ENCODE measurements at places on chromosomes 5 and 9.

DNA sequence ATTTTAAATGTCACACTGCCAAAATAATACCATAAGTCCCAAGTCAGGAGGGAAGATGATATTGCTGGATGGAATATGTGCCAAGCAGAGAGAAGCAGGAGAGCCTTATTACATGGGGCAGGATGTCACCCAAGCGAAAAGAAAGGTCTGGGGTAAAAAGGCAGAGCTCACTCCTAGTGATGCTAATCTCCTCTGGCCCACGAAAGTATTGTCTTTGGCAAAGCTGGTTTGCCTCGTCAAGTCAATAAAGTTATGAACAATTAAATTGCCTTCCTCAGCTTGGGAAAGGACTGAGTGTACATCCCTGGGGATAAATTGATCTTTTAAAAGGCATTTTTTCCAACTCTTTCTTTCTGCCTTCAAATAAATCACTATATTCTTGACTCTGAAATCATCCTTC lies 220.6 kb downstream of the DMAC1 start:
- DNase-seq = no peak

DNA sequence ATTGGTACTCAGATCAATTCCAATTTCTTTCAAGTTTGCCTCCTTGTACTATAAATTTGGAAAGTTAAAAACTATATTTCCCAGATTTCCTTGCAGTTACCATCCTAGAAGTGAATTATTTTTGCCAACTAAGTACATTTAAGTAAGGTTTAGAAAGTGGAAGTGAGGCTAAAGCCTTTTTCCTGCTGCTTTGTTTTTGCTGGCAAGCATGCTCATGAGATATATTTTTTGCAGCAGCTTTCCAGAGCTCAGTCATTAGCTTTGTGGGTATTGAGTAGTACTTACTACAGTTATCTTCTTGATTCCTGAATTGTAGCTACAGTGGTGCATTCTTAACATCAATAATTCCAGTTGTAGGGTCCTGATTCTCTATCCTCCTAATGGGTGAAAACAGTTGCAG lies 3.5 kb upstream of the BTF3 start:
- no peak for DNase-seq

GRCh38 chr5:22242532-22242931 lies 610.6 kb downstream of the CDH12 start:
- DNase-seq = no peak

DNA sequence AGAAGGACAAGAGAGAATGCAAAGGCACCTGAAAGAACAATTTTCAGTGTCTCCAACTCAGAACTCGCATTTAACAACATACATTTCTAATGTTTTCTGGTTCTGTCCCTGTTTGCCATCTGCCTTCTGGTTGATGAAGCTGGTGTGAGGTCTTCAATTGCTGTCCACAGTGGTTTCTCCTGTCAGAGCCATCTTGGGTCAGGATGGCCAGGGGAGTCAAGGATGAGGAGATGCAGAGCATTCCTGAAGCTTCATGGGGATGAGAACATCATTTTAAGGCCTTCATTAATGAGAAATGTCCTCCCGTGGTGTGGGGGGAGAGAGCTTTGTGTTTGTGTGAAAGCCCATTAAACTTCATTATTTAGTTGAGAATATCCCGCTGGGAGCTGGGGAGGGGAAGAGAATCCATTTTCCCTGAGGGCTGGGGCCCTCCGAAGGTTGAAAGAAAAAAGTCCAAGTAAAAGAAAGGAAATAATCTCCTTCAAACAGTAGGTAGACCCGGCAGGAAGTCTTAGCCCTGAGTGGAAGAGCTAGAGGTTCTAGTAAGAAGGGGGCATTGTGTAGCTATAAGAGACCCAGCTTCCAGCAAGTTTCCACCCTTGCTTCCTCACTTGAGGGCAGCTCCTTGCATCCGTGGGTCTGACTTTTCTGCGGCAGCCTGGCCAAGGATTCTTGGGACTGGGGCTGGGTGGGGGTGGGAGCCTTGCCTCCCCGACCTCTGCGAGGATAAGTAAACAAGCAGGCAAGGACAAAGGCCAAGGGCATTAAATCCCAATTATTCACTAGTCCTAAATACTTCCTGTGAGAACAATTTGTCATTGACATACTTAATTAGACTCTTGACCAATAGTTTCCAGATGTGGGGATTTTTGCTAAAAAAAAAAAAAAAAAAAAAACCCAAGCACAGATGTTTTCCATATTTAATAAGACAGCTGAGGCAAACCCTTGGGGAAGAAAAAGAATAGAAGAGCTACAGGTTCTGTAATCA lies 119.2 kb downstream of the MSX2 start:
- DNase-seq = no peak

GRCh38 chr5:35415309-35415708 lies 185.0 kb upstream of the PRLR start:
- no peak for DNase-seq

DNA sequence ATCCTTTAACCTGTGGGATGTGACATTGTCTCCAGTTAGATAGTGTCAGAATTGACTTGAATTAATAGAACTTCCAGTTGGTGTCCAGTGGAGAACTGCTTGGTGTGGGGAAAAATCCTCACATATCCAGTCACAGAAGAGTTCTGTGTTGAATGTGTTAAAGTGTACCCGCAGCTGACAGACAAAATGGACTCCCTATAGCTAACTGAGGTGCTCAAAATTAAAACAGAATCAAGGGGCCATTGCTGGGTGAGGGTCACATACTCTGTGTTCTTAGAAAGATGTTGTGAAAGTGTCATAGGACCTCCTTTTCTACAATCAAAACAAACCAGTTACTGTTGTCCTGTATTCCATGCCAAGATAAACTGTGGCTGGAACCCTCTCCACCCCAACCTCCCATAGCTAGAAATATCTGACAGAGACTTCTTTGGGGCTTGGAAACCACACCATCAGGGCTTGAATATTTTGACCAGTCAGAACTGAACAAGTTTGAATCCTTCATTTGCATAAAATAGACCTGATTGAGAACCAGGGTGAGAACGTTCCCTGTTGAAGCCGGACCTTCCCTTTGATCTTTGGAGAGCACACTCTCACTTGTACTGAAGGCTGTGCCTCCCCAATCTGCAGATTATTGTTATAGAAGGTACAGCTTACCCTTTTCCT lies 164.0 kb upstream of the ZNF608 start:
- no peak for DNase-seq

DNA sequence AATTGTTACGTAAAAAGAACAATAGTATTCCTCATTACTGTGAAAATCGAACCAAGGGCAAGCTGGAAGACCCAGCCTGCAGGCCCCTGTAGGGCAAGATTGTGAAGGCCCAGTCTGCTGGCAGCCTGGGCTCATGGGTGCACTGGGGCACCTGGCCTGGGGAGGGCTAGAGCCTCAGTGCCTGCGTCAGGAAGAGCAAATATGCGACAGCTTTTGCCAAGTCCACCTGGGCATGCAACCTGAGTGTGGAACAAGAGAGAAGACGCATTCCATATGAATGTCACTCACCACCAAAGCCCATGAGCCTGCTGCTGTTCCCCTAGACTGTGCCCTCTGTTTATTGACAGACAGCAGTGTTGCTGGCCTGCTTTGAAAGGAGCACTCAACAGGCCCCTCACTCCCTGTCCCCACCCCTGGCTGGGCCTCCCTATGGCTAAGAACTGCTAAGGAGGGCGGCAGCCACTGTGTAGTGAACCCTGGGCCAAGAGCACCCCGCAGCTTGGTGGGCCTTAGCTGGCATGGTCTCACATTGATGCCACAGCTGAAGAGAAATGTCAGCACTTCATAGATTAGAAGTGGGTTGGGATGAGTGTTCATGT lies 28.2 kb downstream of the PSD2 start:
- no peak for DNase-seq

- no peak for DNase-seq
Observed at GRCh38 chr5:169801781-169802180, 164.7 kb downstream of the DOCK2 start.

DNA sequence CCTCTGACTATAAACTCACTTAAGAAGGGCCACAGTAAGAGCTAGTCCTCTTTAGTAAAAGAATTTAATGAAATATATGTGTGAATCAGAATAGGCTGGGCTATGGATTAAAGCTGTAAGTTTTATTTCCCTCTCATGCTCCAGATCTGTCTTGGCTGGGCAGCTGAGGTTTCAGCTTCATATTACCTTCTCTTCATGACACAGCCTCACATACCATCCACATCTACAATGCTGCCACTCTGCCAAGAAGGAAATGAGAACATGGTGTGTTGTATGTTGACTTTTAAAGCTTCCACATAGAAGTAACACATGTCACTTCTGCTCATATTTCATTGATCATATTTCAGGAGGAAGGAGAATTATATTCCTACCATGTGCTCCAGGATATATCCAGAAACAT lies 776.0 kb upstream of the ACO1 start:
- DNase-seq = no peak

DNA sequence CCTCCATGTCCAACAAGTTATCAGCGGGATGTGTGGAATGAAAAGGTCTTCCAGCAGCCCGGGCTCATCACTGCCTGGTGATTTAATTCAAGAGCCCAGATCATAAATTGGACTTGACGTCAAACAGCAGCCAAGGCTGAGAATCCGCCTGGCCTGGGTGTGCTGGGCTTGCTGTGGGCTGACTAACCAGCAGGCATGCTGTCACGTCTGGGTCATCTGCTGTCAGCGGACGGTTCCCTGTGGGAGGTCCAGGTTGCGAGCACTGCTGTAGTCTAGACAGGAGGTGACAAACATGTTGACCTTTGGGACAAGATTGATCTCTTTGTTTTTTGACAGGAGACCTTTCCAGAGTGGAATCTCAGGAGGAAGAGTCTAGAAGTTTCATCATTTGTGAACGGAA lies 289.7 kb downstream of the OSTF1 start:
- no peak for DNase-seq

DNA sequence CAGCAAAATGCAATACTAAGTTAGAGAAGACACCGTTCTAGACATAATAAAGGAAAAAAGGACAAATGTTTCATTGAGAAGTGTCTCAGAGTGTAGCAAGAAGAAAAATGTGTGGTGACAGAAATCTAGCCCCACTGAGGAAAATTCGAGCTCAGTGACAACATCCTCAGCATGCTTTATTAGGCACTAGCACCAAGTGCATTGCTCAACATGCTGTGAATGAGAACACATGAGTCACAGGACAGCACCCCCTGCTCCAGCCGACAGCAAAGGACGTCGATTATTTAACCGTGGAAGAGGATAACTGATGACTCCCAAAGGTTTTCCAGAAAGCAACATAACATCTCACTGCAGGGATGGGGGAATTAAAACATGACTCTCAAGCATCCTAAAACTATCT lies 182.7 kb downstream of the GNAQ start:
- no peak for DNase-seq

DNA sequence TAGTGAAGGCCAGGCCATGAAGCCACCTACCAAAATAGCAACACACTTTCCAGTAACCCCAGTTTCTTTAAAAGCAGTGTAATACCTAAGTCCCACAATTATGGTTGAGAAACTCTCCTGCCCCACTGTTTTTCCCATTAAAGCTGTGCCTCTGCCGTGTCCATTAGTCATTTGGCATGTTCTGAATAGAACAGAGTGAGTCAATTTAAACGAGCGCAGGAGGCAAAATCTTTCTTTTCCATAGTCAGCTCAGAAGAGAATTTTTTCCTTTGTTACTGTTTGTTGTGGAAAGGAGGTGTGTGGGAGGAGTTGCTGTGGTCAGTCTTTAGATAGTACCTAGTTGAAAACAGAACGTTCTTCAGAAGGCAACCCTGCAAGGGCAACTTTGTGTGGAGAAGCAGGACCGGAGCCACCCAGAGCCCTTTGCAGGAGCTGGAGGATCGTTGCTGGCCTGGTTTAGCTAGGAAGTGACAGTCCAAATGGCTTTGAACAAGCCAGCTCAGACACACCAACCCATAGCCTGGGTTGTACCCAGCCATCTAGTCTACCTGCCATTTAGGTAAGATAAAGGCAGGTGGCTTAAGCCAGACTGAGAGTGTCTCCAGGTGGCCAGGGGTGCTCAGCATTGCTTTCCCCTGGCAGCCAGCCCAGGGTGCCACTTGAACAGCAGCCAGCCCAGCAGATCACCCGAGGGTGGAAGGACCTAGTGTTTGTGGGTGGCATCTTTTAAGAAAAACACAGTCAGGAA lies 30.4 kb downstream of the GADD45G start:
- peak; percentile 83 for DNase-seq

GRCh38 chr9:75709698-75710097 lies 180.8 kb upstream of the PCSK5 start:
- no peak for DNase-seq

GRCh38 chr5:51544031-51544785 lies 161.0 kb downstream of the ISL1 start:
- no peak for DNase-seq

DNA sequence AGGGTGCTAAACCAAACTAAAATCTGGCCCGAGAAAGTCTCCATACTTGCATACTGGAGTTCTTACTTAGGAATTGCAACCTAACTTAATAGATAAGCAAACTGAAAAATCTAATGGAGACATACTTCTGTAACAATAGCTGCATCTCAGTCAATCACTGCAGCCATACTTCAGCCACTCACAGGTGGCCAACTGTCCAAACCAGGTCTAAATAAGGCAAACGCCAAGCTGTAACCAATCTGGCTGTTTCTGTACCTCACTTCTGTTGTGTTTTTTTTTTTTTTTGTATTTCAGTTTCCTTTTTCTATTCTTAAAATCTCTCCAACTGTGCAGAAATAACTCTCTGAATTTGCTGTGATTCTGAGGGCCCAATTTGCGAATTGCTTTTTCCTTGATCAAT lies 4.4 kb upstream of the NDUFB6 start:
- DNase-seq = no peak

DNA sequence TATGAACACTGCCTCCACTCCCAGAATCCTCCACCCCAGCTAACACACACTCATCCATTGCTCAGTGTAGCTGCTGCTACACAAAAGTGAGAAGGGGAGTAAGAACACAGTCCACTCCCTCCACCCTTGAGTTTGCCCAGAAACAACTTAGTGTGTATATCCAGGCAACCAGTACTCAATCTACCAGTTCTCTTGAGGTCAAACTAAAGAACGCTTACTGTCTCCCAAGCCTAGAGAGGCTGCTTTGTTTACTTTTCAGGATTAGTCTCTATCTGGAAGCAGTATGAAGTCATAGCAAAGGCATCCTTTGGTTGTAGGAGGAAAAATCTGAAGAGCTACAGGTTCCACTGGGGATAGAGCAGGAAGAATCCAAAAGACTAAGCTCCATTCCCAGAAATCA lies 296.3 kb downstream of the KCNN2 start:
- no peak for DNase-seq

DNA sequence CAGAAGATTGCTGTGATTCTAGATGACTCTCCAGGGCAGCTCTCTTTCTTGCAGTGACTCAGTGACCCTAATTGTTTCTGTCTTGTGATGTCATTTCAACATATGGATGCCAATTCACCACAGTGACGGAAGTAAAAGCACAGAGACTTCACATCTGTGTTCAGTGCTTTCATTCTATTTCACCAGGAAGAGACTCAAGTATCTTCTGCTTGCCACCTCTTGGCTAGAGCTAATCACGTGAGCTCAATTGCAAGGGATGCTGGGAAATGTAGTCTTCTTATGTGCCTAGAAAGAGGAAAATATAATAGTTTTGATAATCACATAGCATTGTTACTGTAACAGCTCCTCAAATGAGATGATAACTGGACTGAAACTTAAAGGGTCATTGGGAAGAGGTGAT lies 453.3 kb upstream of the KLF4 start:
- no peak for DNase-seq
